Vagina (tissue), 2 donors: ENCODE measurements at places on chromosomes 3 and 15. TPM values are rescaled to one million over a fixed set of nuclear protein-coding genes. Genes with fewer than 3 reads are reported as not detected.

PRSS50 gene
- total RNA-seq: not detected

TMCO5A gene
- not detected for total RNA-seq

PARP15 gene
- total RNA-seq: 5.9 TPM

PGBD4 gene
- 1.5 TPM for total RNA-seq

RBP2 gene
- not detected for total RNA-seq

LRRN1 gene
- total RNA-seq: 1.7 TPM

LRRC31 gene
- not detected for total RNA-seq

PAQR5 gene
- total RNA-seq: 9.1 TPM

FETUB gene
- 3.7 TPM for total RNA-seq

CLEC3B gene
- 41.7 TPM for total RNA-seq

EXD1 gene
- total RNA-seq: not detected

REC114 gene
- not detected for total RNA-seq

FBLN2 gene
- 94.3 TPM for total RNA-seq

COL8A1 gene
- 23.1 TPM for total RNA-seq

BDH1 gene
- 30.2 TPM for total RNA-seq

SPSB4 gene
- 0.98 TPM for total RNA-seq

MGLL gene
- 35.6 TPM for total RNA-seq

CCK gene
- not detected for total RNA-seq

CPB1 gene
- total RNA-seq: 1.7 TPM

SLC28A2 gene
- total RNA-seq: not detected

SPATA12 gene
- not detected for total RNA-seq

NDUFB5 gene
- 48.9 TPM for total RNA-seq

CFAP20DC gene
- 5.4 TPM for total RNA-seq

FANCD2OS gene
- total RNA-seq: not detected

ATP10A gene
- 3.2 TPM for total RNA-seq

DZIP1L gene
- total RNA-seq: 27.5 TPM

DPPA4 gene
- not detected for total RNA-seq

CSPG4 gene
- 23.1 TPM for total RNA-seq
